Activated B cell treated with CpG ODN at 0.5 μM for 24 hours (primary cell): ENCODE measurements at places on chromosomes 7 and 10.

GRCh38 chr10:48464121-48464870 lies 140.6 kb downstream of the ARHGAP22 start:
- peaks cover 3% of the 10 kb centered on the region for H3K27me3 ChIP-seq
- H3K4me1 ChIP-seq = no peaks in the 10 kb centered on the region
- no peak overlapping the region for H3K27ac ChIP-seq
- peak; percentile 10 for DNase-seq
- H3K36me3 ChIP-seq = no peaks in the 10 kb centered on the region
- no peak overlapping the region for H3K4me3 ChIP-seq

DNA sequence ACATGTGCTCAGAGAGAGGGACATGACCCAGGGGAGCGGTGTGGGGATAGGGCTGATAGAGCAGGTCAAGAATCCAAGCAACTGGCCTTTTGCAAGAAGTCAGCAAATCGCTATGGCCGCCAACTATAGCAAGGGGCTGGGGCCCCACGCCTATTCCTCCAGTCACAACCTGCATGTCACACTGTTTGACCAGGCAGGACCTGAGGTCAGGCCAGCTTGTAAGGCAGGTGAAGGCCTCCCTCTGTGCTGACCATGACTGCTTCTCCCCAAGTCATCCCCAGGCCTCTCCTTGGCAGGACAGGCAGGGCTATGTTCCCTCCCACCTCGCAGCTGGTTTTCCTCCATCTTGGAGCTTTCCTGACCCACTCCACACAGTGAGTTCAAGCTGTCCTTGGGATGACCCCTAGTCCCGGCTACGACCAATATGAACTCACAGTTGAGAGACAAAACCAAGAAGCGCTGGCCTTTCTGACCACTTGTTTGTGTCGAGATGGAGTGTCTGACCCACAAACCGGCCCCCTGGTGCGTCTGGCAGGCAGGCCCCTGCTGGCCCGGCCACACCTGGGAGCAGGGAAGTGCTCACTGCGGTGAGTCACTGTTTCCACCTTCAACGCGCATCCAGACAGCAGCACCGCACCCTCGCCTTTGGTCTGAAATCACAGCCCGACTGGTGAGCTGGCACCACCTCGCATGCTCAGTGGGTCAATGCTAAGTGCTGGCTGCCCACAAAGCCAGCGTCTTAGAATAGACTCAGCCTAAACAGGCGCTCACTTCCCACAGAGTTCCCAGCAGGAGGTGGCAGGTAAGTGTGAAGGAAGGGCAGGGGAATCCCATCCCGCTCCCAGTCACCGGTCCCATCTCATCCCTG lies 81.4 kb downstream of the VWA2 start:
- DNase-seq = no peak
- no peaks in the 10 kb centered on the region for H3K4me1 ChIP-seq
- H3K4me3 ChIP-seq = no peak overlapping the region
- no peak overlapping the region for H3K27ac ChIP-seq
- no peaks in the 10 kb centered on the region for H3K36me3 ChIP-seq

- no peak overlapping the region for H3K4me3 ChIP-seq
- DNase-seq = no peak
- peaks cover 27% of the 10 kb centered on the region for H3K4me1 ChIP-seq
- peaks cover 1% of the 10 kb centered on the region for H3K36me3 ChIP-seq
Observed at GRCh38 chr10:60575105-60575504, 185.4 kb upstream of the ANK3 start.

DNA sequence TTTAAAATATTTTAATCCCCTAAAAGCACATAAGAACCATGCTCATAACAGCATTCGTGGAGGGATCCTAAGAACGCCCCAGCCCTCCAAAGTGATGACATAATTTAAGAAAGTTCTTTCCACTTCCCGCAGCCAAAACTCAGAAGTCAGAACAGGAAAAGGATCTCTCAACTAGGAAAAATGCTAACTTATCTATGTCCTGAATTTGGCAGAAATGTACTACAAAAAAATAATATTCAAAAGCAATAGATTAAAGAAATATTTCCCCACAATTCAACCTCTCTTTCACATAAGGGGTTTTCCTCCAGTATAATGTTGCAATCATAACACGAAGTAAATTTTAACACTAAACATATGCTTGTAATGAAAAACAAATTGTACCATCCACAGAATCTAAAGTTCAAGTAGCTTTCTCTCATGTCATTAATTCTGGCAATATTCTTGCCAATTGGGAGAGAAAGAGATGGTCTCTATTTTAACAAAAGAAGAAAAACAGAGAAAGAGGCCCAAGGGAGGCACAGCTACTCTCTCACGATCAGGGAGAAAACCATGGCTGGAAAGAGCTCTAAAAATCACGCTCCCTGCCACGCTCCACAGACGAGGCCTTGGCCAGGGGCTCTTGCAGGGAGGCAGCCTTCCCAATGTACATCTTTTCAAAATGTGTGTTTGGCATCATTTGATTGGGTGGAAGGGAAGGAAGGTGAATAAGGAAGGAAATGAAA lies 22.9 kb downstream of the ASB13 start:
- peaks cover 25% of the 10 kb centered on the region for H3K4me1 ChIP-seq
- H3K4me3 ChIP-seq = no peak overlapping the region
- no peak overlapping the region for H3K27ac ChIP-seq
- H3K27me3 ChIP-seq = no peaks in the 10 kb centered on the region
